ENCODE measurements at places on chromosomes 1 and 21. TPM values are rescaled to one million over a fixed set of nuclear protein-coding genes. Genes with fewer than 3 reads are reported as not detected.

DNA sequence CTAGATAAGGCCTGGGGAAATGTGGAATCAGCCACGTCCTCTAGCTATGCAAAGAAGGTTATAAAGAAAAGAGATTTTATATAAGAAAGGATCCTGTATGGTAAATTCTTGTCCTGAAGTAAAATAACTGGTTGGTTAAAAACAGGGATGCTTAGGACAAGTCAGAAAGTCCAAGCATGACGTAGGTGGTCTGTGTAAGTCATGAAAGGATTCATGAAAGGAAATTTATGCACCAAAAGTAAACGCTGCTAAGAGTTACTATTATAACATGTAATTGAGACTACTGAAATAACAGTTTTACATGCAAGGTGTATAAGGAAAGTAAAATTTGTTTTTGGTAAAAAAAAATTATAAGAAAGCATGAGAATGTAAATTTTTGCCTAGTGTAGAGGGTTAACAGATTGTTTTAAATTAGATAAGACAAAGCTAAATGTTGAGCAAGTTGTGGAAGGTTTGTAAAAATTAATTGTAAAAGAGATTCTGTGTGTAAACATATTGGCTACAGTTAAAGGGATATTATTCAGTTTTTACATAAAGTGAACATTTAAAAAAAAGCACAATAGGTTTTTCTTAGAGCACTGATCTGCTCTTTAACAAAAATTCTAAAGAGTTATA, 43.9 kb downstream of the PIGK start:
- DNase-seq, result no peak

RNASEL gene
- total RNA-seq, result 5.6 TPM

DNA sequence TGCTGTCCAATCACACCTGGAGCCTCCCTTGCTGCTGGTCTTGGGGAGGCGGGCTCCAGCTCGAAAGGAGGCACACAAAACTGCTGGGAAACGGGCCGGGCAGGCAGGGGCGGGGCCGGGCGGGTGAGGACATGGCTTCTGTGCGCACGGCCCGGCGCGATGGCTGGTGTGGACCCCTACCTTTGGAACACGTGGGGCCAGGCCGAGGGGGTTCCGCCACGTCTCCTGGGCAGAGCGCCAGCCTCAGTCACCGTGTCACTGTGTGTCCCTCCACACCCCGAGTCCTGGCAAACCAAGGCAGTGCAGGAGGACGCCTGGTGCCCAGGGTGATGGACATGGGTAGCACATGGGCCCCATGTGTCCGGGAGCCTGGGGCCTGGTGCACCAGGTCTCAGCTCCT, 42.0 kb upstream of the ADARB1 start:
- DNase-seq, result no peak

SPATA45 gene
- total RNA-seq, result 0.40 TPM

DNA sequence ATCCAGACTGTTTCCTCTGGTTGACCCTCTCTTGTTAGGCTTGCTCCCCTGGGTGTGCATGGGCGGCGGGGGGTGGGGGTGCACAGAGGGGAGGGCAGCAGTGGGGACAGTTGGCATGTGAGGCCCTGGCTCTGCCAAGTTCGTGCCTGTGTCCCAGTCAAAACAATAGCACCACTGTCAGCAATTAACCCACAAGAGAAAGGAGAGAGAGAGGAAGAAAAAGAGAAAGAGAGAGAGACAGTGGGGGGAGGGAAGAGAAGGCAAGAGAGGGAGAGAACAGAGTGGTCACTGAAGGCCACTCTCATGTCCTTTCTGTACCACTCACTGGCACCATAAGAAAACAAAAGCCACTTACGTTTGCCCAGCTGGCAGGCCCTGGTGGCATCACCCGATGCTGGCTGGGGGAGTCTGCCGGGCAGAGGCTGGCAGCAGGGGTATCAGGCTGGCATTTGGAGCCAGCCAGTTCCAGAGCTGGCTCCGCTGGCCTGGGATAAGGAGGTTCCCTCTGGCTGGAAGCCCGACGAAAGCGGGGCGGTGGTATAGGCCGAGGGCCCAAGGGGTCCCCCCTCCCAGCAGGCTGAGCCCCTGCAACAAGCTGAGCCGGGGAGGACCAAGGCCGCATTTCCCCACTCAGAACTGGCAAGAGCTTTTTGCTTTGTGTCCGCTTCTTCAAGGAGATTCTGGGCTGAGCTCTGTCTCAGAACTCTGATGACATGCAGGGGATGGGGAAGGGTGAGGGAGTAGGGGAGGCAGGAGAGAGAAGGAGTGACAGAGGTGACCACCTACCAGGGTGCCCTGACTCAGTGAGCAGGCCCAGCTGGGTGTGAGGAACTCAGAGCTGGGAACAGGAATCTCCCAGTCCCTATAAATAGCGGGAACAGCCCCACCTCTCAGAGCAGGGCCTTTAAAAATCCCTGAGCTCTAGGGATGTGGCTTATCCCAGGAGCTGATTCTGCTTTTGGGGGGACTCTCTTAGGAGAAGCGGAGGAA, 27.9 kb downstream of the PIK3C2B start:
- peak; percentile 76 for DNase-seq

Data from SK-MEL-5 (cell line).